ENCODE measurements at places on chromosomes 2 and 18.

DNA sequence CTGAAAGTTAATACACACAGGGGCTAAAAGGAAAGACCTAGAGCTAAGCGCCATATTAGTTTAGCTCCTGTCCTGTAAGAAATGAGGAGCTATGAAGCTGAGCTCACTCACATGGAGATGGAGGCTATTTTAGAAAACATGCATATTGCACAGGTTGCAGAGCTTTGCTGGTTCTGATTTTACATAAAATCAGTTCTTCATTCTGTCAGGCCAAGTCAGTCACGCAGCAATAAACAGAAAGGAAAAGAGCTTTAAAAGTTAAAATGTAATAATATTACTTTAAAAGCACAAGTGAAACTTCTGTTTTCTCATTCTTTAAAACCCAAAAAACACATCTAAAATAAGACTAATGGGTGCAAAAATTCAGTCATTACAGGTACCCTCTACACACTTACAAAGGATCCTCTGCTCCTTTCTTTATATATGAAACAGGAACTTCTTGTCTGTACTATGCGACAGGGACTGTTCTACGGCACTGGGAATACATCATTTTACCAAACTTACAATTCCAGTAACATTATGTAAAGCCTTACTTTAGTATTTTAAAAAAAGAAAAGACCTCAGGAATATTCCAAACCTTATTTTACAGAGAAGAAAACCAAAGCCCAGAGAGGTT, 113.8 kb downstream of the THADA start:
- no peak for DNase-seq

- no peak for DNase-seq
Measured at GRCh38 chr2:113251118-113251517, 27.6 kb downstream of the PAX8 start.

DNA sequence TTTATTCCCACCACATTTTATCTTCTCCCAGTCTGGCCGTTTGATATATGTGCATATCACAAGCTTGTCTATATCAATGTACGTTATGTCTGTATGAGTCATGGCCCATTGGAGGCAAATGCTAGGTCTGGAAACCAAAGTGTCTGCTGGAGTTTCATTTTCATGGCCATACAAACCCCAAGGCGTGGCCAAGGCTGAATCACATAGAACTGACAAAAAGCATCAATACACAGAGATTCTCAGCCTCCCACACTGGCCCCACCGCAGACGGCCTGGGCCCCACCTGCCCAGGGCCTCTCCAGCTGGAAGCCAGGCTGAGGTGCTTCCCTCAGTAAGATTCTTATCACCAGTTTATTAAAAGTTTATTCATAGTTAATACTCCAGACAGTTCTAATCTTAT, 40.5 kb upstream of the SALL3 start:
- DNase-seq = no peak

- no peak for DNase-seq
Measured at GRCh38 chr2:235970204-235971040, 197.8 kb downstream of the GBX2 start.

DNA sequence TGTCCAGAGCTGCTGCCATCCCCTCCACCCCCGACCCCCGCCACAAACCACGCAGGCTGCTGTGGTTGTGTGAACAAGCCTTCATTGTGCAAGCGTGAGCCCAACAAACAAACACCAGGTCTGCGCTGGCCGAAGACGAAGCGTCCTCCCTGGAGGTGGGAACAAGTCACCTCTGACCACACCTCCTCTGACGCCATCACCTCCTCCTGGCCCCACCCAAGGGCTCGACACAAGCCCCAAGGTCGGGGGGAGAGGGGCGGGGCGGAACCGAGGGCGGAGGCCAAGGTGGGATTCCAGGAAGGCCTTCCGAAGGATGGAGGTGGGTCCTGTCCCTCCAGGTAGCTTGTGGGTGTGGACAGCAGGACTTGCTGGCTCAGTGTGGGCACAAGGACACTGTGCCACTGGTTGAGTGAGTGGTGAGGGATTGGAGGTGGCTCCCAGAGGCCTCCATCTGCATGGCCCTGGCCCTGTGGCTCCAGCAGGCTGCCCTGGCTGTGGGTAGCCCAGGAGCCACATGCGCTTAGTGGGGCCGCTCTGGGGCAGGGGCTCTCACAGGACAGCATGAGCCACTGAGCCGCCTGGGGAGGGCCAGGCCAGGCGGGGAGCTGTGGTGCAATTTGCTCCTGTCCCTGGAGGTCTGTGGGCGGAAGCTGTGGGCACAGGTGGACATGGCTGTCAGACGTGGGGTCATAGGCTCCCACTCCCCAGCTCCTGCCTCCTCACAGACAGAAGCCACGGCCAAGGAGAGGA, 7.4 kb upstream of the GPR17 start:
- DNase-seq = no peak

GRCh38 chr2:67755156-67755882, 307.5 kb downstream of the C1D start:
- DNase-seq = no peak

DNA sequence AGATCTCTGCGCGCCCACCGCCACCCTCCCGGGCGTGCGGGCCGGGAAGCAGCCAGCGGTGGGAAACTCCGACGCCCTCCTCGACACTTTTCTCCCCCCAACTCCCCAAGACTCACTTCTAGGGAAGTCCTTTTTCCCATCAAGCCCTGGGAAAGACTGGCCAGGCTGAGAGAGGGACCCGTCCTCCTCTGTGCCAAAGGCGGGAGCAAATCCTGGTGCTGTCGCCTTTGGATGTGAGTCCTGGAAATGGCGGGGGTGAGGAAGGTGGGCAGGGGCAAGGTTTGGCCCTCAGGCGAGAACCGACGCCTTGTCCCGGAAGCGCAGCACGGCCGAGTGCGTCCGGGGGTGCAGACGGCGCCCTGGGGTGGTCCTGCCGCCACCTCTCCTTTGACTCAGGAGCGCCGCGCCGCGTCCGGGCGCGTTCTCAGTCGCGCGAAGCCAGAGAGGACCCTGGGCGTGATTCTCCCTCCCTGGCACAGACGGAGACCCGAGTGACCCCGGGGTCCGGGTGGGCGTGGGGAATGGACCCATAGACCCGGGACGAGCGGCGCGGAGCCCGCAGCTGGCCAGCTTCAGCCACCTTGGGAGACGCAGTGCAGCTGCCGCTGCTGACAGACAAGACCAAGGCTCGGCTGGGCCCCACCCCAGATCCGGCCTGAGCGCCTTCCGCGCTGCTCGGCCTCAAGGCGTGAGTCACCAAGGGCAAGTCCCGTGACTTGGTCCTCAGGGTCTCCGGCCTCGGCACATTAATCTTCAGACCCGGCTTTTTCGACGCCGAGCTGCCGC, 3.5 kb upstream of the LBX2 start:
- DNase-seq = peak; percentile 77

- no peak for DNase-seq
Measured at GRCh38 chr2:207064128-207064690, 101.5 kb downstream of the KLF7 start.

- DNase-seq = no peak
Measured at GRCh38 chr18:13584825-13585224, 141.5 kb downstream of the FAM210A start.

GRCh38 chr2:152466980-152467676, 132.2 kb downstream of the FMNL2 start:
- DNase-seq = peak; percentile 53

DNA sequence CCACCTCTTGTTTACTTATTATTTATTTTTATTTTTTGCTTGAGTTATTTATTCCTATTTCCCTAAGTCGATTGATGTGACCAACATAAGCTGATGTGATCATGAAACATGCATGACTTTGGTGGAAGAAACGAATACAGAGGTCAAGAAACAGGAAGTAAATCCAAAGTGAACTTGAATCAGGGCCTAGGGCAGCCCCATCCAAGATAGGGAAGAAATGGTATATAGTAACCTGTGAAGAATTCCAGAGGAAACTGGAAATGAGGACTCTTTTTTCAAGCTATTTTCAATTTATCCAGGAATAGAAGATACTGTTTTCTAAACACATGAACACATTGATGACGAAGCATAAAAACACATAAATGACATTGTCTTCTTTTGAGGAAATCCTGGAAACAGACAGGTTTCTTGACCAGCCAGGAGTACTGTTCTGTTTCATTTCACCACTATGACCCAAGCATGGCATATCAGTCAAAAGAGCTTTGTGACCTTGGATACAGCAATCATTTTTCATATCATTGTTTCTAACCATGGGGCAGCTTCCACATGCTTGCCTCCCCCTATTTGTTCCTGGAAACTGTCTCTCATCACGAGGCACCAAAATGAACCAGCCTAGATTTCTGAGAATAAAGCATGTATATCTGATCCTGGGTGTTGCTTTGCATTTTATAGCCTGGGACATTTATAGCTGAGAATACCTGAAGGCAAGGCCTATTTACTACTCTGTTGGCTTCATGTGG, 9.1 kb upstream of the LCLAT1 start:
- DNase-seq = no peak

DNA sequence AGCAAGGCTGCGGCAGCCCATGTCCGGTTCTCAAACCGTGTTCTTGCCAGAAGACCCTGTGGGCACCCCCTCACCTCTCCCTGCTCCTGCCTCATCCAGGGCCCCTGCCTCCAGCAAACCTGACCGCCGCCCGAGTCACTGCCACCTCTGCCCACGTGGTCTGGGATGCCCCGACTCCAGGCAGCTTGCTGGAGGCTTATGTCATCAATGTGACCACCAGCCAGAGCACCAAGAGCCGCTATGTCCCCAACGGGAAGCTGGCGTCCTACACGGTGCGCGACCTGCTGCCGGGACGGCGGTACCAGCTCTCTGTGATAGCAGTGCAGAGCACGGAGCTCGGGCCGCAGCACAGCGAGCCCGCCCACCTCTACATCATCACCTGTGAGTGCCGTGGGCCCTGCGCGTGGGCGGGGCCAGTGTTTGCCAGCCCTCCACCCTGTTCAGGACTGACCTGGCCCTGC, 32.2 kb downstream of the MTERF4 start:
- DNase-seq = no peak

- DNase-seq = no peak
Measured at GRCh38 chr18:79540904-79541282, 138.7 kb upstream of the CTDP1 start.

- no peak for DNase-seq
Measured at GRCh38 chr2:160036736-160037135, 25.7 kb downstream of the PLA2R1 start.

GRCh38 chr18:75261430-75262223, 51.0 kb downstream of the TSHZ1 start:
- DNase-seq = no peak

GRCh38 chr2:220704810-220705209, 867.3 kb downstream of the EPHA4 start:
- DNase-seq = no peak

- DNase-seq = peak; percentile 49
Measured at GRCh38 chr2:72887032-72887739, at the start of gene SPR. Gene SPR (plus strand): TSS chr2:72887408. CDS start chr2:72887433, 25 bp downstream.

- no peak for DNase-seq
Measured at GRCh38 chr2:17788773-17789172, 27.5 kb upstream of the MSGN1 start.

- DNase-seq = no peak
Measured at GRCh38 chr2:179595284-179595683, 266.1 kb downstream of the ZNF385B start.

DNA sequence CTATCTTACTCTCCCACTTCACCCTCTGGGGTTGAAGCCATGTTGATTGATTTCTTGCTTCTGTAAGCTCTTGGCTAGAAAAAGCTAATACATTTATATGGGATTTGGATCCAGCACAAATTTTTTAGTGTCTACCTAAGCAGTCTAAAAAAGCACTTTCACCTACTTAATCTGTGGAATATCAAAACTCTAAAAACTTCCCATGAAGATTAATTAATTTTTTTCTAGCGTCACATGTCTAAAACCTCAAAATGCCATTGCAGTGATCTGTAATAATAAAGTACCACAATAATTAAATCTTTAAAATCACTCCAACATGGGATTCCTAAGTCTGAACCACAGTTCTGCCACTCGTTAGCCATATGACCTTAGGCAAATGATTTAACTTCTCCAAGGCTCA, 180.1 kb downstream of the EN1 start:
- DNase-seq = peak; percentile 86

- DNase-seq = no peak
Measured at GRCh38 chr2:207088276-207088675, 77.5 kb downstream of the KLF7 start.

GRCh38 chr2:197278799-197279763, 31.5 kb downstream of the ANKRD44 start:
- peak; percentile 40 for DNase-seq

GRCh38 chr2:240810621-240811020, 9.4 kb downstream of the KIF1A start:
- no peak for DNase-seq

GRCh38 chr2:54289917-54290316, 33.9 kb upstream of the TSPYL6 start:
- DNase-seq = no peak

DNA sequence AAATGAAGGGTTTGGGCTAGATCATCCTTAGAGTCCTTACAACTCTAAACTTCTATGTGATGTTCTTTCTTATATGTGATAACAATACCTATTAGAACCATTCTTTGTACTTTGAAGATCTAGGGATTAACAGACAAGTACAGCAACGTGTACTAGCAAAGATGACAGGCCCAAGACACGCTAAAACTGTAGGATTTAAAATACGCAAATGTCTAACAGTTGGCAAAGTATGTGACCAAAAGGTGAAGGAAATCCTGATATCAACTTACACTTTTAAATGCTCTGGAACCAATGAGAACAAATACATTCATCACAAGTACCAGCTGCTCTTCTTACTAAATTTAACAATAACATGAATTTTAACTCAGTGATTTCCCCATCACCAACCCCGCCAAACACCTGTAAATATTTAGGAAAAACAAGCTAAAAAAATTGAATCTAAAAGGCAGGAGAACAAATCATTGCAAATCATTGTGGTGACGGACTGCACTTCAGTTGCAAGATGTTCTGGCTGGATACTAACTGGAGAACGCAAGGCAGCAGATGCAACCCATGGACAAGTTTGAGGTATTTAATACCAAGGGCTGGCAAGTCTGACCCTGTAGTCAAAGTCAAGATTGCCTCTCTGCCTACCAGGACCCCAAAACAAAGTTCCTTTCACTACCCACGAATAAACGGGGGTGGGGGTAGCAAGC, 1.4 kb downstream of the ANKRD44 start:
- no peak for DNase-seq

DNA sequence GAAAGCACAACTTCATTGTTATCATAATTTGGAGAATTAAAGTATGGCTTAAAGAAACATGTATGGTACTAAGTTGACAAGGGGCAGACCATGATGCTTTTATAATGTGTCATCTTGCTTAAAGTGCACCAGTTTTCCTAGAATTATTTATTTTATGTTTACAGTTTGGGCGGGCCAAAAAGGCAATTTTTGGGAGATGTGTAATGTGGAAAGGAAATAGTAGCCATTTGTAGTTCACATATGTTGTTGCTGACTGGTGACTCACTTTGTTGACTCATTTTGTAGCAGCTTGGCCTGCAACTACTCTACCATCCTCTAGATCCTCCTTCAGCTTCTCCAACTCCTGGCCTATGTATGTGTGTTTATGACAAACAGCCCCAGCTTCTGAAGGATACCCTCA, 7.7 kb downstream of the ZSCAN30 start:
- peak; percentile 76 for DNase-seq

DNA sequence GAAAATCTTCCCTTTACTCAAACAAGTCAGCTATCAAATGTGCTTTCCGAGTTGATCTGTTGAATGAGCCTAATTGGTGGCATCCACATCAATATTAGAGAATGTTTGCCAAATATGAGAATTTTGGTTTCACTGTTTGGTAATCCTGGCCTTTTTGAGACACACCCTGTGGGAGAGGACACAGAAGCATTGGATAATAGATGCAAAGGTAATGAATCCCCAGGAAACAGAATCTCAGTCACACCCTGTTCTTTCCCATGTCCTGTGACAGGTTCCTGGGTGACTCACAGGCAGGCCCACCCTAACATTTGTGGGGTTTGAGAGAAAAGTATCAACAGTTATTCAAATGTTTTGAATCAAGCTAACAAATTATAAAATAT, 99.8 kb upstream of the PELI1 start:
- DNase-seq = no peak

GRCh38 chr2:184370954-184371353, 227.4 kb upstream of the ZNF804A start:
- DNase-seq = no peak
